ENCODE measurements at places on chromosomes 1 and 21.

DNA sequence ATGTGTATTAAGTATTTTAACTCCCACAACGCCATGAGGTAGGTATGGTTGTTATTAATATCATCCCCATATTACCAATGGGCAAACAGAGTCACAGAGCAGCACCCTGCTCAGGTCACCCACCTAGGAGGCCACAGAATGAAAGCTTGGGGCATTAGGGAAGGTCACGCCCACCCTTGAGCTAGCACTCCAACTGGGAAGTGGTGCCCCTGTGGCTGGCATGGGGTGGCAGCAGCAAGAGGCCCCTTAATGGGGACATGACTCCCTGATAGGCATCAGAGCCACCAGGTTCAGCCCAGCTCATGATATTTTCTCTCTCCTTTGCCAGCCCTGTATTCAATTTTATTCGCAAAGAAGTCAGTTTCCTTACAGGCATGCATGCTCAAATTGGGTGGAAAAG, 90.6 kb downstream of the DMRTB1 start:
- no peak for DNase-seq

DNA sequence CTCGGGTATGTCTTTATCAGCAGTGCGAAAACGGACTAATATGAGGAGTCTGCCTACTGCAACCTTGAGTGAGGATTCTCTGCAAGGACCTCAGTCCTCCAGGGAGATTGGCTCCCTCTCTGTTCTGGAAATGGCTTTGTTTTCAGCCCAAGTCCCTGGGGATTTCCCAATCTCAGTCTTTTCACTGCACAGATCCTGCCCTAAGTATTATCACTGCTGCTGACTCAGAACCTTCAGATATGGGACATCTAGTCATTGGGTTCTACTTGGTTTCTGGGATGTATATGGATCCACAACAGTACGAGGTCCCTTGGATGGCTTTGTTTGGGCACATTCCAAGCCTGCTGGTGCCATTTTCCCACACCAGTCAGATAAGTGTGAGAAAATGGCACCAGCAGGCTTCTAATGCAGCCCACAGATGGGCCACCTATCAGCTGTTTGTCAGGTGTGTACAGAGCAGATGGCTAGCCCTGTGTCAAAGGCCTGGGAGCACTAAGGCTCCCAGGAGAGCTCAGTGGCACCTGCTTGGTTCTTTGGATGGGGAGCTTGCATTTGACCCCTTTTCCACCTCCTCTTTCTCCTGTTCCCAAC, 27.4 kb downstream of the ELF3 start:
- DNase-seq: no peak

- DNase-seq: no peak
These were observed 34.7 kb upstream of the PDE9A start for GRCh38 chr21:42618707-42619102.

DNA sequence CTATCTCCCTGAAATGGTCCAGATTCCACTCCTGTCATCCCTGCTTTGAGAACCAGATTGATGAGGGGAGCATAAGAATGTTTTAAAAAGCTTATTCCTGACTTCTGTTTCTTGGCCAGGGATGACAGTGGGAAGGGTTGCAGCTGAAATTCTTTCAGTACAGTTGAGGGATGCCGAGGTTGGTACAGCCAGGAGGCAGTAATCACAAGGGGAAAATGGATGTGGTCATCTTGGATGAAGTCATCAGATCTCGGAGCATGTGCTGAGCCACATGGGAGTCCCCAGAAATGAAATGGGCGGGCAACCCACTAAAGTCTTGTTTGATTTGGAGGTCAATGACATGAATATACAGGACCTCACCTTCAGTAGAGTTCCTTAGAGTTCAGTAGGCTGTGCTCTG, 18.7 kb upstream of the PLA2G2E start:
- DNase-seq: no peak

GRCh38 chr1:26277719-26278118, 2.2 kb upstream of the SH3BGRL3 start:
- no peak for DNase-seq

DNA sequence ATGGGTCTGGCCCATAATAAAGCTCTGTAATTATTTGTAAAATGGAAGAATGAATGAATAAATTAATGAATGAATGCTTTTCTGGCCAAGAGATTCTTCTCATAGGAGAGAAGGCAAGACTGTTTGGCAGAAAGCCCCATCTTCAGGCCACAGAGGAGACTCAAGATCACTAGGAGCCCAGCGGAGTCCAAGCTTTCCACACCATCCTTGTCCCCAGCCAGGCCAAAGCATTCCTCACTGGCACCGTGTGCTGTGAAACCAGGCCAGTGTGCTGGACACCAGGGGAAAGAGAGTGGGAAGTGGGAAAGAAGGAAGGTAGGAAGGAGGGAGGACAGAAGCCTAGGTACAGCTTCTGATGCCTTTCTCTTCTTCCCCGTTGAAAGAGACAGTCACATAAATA, 86.4 kb downstream of the PLXNA2 start:
- DNase-seq: no peak

GRCh38 chr1:223708651-223709268, 3.6 kb upstream of the CAPN2 start:
- DNase-seq: no peak

- DNase-seq: no peak
These were observed 85.9 kb downstream of the PTPRU start for GRCh38 chr1:29322147-29322694.

- no peak for DNase-seq
These were observed 14.8 kb downstream of the NUCKS1 start for GRCh38 chr1:205735218-205735617.

GRCh38 chr1:165449131-165449530, 4.2 kb upstream of the RXRG start:
- no peak for DNase-seq

DNA sequence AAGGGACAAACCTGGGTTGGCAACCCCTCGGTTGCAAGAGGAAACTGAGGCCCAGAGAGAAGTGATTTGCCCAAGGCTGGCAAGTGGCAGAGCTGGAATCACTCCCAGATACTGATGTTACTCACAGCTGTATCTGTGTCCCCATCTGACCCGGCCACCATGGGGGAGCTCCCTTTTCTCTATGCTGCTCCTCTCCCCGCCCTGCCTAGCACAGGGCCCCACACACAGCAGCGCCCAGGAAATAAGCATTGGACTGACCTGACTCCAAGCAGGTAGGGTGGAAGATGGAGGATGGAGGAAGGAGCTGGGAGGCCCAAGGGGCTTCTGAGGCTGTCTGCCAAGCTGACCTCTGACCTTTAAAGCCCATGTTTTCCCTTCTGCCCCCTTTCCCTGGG, 3.0 kb upstream of the FBLIM1 start:
- DNase-seq: no peak

DNA sequence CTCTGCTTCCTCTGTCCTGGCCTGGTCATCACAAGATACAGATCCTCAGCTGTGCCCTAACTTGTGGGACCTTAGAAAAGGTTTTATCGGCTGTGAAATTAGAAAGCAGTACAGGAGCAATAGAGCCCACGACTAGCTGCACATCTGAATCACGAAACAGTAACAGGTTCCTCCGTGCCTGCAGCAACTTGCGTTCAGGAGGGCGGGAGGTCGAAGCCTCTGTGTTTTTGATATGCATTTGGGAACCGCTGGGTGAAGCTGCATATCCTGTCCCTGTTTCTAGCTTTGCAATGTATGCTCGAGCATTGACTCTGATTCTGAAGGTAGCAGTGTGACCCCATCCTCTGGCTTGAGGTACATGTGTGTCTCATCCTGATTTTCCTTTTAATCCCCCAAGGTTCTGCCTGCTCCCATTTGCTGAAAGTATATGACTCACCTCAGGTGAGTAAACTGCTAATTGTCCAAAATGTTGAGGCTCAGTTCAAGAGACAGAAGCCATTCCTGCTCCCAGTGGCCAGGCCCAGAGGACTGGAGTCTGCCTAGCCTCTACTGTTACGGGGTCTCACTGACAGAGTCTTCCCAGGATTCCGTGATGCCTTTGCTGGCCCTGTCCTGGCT, 44.3 kb downstream of the SCCPDH start:
- DNase-seq: no peak

GRCh38 chr1:215894617-215895016, 327.5 kb downstream of the KCTD3 start:
- no peak for DNase-seq

DNA sequence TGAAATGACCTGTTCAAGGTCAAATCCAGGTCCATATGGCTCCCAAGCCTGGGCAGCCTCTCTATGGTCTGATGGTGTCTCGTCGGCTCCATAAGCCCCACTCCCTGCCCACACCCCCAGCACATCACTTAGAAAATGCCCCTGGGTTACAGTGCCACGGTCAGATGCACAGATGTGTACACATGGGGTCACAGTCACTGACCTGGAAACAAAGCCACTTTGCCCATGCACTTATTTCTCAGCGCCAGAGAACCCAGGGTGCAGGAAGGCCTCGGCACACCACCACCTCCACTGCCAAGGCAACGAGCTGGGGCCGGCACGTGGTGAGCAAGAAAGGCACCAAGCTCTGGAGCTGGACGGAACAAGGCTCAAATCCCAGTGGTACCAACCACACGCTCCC, 24.7 kb downstream of the IFFO2 start:
- DNase-seq: no peak

DNA sequence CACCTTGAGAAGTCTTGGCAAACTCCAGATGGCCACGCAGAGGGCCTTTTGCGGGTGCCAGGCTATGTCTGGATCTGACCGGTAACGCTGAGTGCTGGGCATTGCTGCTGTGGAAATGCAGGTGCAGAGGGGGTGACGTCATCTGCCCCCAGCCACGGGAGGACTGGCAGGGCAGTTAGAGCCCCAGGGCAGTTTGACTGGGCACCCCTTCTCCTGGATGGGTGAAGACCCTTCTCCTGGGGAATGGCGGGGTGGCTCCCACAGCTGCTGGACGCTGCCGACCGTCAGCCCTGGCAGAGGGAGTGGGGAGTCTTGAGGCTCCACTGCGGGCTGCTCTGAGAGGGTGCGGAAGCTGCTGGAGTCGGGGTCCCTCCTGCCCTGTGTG, 12.6 kb upstream of the EDN2 start:
- DNase-seq: no peak

DNA sequence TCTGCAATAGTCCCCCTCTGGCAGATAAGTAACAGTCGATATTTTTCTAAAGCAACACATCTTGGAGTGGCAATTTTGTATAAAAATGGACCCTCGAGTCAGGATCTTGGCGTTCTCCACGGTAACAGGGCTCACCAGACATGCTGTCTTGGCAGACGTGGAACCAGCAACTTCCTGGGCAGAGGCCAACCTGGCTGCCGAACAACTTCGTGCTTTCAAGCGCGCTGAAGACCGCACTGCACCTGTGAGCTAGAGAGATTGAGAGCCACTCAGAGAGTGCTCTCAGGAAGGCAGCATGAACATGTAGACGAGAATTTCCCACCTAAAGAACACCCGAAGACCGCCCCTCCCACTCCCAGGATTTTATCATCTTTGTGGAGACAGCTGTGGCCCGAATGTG, 7.3 kb downstream of the C1orf174 start:
- no peak for DNase-seq

- no peak for DNase-seq
These were observed 106.4 kb downstream of the ETS2 start for GRCh38 chr21:38912102-38912629.

DNA sequence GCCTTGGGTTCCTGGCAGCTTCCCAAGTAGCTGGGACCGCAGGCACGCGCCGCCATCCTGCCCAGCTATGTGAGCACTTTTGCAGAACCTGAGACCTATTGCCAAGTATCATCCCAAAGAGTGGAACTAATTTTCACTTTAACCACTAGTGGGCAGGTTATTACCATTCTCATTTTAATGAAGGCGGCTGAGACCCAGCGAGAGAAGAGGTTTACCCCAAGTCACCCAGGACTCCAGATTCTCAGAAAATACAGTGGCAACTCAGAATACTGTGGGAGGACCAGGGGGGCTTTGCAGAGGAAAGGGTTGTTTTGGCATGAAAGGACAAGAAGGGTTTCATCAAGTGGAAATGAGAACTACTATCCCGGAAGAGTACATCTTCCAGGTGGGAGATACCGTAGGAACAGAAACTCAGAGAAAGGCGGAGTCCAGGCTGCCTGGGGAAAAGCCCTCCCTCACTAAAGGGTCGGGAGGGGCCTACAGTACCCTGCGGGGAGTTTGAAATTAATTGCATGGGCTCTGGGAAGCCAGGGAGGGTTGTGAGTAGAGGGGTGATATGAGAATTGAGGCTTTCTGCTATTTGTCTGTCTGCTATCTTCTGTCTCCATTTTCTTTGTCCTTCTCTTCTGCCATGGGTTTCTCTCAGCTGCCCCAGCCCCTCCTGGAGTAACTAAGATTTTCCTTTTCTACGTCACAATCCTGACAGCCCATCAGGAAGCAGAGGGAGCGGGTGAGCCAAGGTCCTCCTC, 7.2 kb upstream of the SEMA4A start:
- DNase-seq: no peak

DNA sequence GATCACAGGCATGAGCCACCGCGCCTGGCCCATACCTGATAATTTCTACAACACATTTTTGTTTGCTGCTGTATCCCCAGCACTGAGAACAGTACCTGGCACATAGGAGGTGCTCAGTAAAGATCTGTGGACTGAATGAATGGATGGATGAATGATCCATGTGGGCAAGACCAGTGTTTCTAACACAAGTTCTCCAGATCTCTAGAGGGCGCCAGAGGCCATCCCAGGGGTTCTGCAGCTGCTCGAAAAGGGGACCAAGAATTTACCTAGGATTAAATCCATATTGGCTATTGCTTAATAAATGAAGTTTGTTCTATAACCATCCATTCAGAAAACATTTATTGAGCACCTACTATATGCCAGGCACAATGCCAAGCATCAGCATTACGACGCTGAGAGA, 167.7 kb downstream of the ACTL8 start:
- peak; percentile 23 for DNase-seq

DNA sequence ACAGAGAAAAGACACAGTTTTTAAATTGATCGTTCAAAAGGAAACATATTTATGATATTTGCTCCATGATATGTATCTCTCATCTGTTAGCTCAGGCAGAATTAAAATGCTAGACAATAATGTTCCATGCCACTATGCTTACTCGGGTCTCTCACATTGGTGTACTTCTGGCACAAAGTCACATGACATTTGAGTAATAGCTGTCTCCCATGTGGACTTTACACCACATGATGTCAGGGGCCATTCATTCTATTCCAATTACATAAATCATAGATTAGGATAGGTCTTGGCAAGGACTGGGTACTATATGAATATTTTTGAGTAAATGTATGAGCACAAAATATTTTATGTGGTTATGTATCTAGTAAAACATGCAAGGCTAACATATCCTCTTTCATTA, 648.4 kb downstream of the PLA2G4A start:
- no peak for DNase-seq

DNA sequence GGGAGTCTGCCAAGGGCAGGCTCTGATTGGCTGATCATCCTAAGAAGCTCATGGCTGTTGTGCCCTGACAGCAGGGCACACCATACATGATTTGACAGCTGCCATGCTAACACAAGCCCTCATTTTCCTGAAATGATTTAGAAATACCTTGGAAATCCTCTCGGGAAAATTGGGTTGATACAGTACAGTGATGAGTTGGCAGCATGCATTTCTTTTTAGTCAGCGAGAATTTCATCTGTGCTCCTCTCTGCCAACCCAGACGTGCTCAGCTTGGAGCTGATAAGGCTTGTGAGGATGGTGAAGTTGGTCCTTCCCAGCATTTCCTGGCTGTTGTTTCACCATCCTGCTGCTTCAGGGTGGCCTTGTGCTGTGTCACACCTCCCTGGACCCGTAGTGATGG, 22.6 kb upstream of the KCNQ4 start:
- DNase-seq: no peak

- DNase-seq: no peak
These were observed 76.4 kb upstream of the DNAH14 start for GRCh38 chr1:224852901-224853568.

- DNase-seq: no peak
These were observed 183.3 kb upstream of the JUN start for GRCh38 chr1:58966917-58967740.
